ENCODE measurements at places on chromosomes 11 and 22.
A peak's percentile ranks its signal among the peaks of the same experiment; 100 is the strongest.

DNA sequence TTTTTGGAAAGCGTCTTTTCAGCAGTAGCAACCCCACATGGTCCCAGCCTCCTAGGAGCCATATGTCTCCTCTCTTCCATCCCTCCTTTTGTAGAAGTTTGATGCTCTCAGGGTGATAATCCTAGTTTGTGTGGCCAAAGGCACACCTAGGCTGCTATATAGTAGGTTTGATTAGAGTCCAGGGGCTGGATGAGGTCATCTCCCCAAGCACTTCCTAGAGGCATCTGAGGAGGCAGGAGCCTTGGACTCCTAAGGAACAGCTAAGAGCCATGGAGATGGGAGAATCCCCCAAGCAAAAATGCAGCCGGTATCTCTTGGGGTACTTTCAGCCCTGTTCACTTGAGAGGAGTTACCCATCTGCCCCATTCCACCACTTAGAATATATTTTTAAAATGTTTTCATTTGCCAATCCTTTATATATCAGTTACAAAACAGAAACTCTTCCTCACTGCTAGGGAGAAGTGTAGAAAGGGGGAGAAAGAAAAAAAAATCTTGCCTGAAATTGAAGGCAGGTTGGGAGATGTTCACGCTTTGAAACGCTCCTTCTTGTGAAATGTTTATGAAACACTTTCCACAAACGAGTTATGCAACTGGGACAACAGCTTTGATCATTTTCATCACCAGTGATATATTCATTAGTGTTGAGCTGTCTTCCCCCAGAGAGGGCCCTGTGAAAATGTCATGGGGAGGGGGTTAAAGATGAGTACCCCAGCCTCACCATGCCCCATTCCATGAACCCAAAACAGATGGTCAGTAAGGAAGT lies 31.9 kb upstream of the TLCD5 start:
- DNase-seq: no peak

GRCh38 chr11:12556788-12557384 lies 117.3 kb upstream of the TEAD1 start:
- no peak for DNase-seq

DNA sequence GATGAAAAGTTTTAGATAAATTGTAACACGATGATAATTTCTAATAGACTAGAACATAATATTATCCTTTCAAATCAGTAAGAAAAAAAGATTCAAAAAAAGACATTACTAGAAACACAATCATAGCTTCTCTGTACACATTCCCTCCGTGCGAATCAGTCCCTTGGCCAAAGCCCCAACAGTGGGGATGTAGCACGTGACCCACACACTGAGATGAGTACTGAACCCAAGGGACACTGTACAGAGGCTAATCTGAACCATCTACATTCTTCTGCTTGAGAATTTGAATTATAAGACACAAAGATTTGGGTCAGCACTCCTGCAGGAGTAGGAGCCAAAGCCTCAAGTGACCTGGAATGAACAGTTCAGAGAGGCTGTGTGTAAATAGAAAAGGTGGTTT lies 353.7 kb downstream of the INSC start:
- no peak for DNase-seq

DNA sequence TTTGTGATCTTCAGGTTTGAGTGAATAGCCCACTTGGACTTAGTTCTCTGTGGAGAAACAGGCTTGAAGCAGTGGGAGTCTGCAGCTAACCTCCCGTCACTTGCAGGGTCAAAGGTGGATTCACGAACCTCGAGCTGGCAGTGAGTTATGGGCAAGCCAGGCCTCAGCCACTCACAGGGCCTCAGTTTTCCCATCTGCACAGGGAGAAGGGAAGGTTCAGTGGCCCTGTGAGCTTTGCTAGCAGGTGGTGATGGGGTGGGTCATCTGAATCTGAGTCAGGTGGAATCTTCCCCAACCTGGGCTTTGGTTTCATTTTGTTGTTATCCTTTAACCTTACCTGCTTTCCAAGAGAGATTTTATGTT lies 86.6 kb upstream of the GRIK4 start:
- DNase-seq: no peak

DNA sequence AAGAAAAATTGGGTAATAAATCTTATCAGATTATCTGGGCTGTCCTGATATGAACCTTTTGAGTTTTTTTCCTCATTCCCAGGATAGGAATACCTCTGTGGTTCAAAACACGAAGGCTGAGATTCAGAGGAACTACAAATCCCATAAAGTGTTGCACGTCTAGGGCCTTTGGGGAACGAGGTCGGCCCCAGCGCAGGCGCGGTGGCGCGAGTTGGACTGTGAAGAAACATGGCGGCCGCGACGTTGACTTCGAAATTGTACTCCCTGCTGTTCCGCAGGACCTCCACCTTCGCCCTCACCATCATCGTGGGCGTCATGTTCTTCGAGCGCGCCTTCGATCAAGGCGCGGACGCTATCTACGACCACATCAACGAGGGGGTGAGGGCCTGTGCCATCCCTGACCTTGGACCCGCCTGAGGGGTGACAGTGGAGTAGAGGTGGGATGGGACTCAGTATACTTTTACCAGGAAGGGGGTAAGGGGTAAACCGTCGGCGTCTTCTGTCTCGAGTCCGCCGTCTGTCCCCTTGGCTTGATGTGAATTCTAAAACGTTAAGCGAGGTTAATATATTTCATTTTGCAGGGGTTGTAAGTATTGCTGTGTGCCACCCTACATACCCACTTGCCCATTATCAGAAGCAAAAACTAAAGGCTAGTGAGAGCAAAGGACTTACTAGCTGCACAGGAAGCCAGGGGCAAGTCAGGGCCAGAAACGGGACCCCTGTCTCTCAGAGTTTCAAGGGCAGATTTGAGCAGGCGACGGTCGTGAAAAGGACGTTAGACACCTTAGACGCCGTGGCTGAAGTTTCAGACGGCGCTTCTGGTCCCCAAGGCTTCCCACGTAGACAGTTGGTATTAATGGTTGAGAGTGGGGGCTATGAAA lies at the start of gene UQCR10:
TSS of gene UQCR10 (plus strand) at position 199 of the 881 bp plus-strand sequence. CDS start at position 229, 30 bp downstream.
- peak; percentile 88 for DNase-seq

DNA sequence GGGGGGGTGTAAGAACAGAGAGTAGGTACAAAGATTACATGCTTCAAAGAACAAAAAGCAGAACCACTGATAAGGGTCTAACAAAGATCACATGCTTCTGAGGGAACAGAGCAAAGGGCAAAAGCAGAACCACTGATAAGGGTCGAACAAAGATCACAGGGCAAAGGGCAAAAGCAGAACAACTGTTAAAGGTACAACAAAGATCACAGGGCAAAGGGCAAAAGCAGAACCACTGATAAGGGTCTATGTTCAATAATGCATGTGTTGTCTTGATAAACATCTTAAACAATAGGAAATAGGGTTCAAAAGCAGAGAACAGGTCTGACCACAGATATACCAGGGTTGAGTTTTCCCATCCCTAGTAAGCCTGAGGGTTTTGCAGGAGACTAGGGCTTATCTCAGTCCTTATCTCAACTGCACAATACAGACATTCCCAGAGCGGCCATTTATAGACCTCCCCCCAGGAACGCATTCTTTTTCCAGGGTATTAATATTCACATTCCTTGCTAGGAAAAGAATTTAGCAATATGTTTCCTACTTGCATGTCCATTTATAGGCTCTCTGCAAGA lies 81.9 kb upstream of the PGR start:
- no peak for DNase-seq

- no peak for DNase-seq
Observed at GRCh38 chr11:71098776-71099175, 153.6 kb downstream of the SHANK2 start.

- DNase-seq: no peak
Observed at GRCh38 chr11:11444804-11445131, 91.7 kb upstream of the CSNK2A3 start.

- DNase-seq: no peak
Observed at GRCh38 chr11:3215346-3216026, 3.1 kb downstream of the MRGPRG start.

- DNase-seq: no peak
Observed at GRCh38 chr22:26057731-26058130, 111.5 kb upstream of the SEZ6L start.

DNA sequence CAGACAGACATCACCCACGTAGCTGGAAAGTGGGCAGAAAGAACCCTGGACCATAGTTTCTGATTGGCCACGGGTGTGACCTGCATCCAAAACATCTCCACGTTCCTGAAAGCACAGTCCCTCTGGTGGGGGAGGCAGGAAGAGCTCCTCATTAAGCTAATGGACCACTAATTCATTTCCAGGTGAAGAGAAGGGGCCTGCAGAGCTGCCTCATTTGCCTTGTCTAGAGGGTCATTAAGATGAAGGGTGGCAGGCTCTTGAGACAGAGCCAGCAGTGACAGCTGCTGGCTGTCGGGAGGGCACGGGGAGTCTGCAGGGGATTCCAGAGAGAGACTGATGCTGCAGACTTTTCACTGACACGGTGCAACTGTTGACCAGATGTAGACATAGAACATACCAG lies 149.6 kb upstream of the OPCML start:
- no peak for DNase-seq

GRCh38 chr11:68014157-68014946 lies 4.2 kb downstream of the ALDH3B1 start:
- no peak for DNase-seq

DNA sequence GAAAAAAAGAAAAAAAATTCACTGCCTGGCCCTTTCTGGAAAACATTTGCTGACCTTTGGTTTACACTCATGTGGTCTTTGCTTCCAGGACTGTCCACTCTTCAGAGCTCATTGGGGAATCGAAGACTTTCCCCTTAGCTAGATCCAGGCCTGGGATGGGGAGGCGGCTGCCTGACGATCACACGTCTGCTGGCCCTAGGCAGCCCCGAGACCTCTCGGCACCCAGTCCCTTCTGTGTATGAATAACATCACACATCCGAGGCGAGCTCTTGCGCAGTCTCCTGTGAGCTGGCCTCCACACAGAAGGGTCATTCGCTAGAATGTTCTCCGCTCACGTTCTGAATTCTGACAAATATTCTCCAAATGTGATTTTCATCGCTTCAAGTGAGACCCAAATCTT lies 25.7 kb upstream of the GAL start:
- DNase-seq: no peak

DNA sequence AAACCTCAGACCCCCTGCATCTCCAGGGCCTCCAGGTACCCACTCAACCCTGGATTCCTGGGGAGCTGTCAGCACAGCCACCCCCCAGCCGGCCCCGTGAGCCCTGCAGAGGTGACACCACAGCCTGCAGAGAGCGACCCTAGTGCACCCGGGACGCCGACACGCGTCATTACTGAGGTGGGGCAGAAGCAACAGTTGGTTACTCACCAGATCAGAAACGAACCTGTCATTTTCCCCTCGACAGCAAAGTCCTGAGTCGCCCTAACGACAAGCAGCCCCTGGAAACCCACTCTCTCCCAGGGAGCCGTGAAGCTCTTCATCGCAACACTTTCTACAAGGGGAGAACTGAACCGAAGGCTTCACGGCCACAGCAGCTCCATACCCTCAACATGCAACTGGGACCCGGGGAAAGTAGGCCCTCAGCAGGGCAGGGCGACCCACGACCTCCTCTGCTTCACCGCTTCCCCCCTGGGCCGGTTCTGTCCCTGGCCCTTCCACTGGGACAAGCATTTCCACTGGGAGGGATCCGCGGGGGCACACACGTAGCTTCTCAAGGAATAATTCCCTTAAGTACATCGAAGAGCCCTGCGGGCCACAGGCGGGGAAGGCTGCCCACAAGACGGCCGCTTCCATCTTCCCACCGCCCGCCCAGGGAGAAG lies 1.6 kb downstream of the BRD1 start:
- peak; percentile 55 for DNase-seq

All from activated CD4-positive, alpha-beta T cell treated with anti-CD3 and anti-CD28 coated beads for 1 hour (primary cell).